GM06990 (cell line): ENCODE measurements at places on chromosomes 4 and X.

- DNase-seq: no peak
These were observed 7.8 kb downstream of the DOCK11 start for GRCh38 chrX:118503260-118504041.

GRCh38 chr4:179626687-179627086 lies 2184.4 kb upstream of the AGA start:
- DNase-seq: no peak

DNA sequence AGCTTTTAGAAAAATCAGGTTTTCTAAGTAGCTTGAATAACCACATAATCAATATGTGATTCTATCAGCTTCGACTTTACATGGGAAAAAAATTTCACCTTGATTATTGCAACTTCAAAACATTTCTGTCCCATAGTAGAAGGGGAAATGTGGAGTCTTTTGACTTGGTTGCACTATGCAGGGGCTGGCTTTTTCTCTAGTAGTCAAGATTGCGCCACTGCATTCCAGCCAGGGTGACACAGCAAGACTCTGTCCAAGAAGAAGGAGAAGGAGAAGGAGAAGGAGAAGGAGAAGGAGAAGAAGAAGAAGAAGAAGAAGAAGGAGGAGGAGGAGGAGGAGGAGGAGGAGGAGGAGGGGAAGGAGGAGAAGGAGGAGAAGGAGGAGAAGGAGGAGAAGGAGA lies 84.9 kb downstream of the MAML3 start:
- no peak for DNase-seq

GRCh38 chrX:26562156-26562555 lies 346.2 kb downstream of the MAGEB5 start:
- DNase-seq: no peak

GRCh38 chr4:45578874-45579273 lies 545.0 kb downstream of the GABRG1 start:
- DNase-seq: no peak

- no peak for DNase-seq
These were observed 985.6 kb upstream of the PCDH7 start for GRCh38 chr4:29734343-29735213.

- DNase-seq: no peak
These were observed 165.3 kb downstream of the PJA1 start for GRCh38 chrX:68999931-69000330.

- DNase-seq: no peak
These were observed 209.5 kb upstream of the PPP3CA start for GRCh38 chr4:101556842-101557241.

- no peak for DNase-seq
These were observed 94.7 kb upstream of the NUDT6 start for GRCh38 chr4:123017078-123017477.

DNA sequence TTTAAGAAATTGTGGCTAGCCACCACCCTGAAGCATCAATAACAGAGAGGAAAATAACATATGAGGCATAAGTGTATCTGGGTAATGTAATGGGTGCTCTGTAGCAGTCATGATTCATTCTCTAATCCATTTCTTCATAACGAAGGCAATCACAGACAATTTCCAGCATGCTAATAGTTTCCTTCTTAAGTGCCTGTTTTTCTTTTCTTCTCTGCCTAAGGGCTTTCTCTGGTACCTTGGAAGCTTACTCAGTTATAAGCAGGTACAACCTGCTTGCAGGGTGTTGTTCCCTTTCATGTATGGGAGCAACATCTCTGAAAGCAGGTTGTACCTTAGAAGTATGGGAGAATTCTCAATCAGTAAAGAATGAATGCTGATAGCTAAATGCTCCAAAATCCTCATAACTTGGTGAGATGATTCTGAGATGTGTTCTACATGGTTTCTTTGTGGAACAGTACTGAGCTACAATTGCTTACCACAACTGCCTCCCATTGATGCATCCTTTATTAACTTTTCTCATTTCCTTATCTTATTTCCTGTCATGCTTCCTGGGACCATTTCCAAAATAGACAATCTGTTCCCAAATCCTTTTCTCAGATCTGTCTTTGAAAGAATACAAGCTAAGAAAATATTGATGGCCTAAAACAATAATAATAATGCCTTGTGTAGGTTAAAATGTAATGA lies 247.6 kb downstream of the PAPSS1 start:
- no peak for DNase-seq

DNA sequence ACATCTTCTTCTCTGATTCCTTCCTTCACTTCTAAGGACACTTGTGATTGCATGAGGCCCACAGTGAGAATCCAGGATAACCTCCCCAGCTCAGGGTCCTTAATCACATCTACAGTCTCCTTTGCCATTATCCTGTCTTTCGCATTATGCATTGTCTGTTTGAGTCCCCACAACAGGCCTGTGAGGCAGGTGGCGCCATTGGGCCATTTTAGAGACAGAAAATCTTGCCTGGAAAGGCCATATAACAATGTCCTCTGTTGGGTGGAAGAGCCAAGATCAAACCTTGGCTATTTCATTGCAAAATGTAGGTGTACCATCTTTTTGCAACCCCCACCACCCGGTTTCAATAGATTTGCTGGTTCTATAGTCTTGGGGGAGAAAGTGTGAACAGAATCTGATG lies 11.8 kb upstream of the DCUN1D4 start:
- DNase-seq: no peak

DNA sequence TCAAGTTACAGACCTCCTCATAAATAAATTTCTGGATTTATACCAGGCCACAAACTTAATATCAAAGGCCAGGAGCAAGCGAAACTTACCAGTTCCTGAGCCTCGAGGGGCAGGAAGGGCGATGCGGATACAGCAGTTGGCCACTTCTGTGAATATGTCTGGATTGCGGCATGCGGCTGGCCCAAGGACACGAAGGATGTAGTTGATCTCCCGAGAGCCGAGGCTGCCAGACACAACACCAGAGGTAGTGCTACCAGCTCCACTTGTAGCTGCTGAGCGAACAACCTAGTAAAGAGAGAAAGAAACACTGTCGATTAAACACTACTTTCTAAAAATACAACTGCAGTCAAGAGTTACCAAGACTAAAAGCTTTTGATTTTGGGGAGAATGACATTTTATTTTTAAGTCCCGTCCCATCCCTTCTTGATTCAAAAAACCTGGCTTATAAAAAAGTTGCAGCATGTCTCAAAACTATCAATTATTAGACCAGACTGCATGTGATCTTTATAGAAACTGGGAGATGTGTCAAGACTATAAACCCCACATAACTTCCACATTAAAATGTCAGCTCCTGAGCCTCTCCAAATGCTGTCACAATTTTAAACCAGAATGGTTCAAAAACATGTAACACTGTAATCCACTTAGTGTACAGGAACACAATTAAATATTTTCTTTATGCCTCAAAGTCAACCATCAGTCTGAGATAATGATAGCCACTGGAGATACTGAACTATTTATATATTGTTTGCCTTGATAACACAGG lies 105.6 kb downstream of the HUWE1 start:
- DNase-seq: no peak

DNA sequence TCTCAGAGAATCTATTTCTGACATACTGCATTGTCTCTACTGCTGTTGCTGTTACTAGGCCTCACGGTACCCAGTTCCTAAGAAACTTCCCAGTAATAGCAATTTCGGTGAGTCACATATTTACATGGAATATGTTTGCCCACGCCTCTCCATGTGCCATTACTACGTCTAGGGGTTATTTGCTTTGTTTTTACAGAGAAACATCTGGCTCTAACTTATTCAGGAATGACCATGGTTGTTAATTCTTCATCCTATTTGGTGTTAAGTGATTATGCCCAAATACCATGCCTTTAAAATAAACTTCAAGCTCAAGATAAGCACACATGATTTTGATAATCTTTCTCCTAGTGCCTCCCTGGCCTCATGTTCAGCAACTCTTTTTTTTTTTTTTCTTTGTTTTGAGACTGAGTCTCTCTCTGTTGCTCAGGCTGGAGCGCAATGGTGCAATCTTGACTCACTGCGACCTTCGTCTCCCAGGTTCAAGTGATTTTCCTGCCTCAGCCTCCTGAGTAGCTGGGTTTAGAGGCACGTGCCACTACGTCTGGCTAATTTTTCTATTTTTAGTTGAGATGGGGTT lies 101.0 kb upstream of the HS3ST1 start:
- no peak for DNase-seq

- DNase-seq: no peak
These were observed 69.4 kb upstream of the MAGED1 start for GRCh38 chrX:51824061-51824460.

GRCh38 chr4:77505275-77505957 lies 100.2 kb upstream of the CXCL13 start:
- DNase-seq: no peak

DNA sequence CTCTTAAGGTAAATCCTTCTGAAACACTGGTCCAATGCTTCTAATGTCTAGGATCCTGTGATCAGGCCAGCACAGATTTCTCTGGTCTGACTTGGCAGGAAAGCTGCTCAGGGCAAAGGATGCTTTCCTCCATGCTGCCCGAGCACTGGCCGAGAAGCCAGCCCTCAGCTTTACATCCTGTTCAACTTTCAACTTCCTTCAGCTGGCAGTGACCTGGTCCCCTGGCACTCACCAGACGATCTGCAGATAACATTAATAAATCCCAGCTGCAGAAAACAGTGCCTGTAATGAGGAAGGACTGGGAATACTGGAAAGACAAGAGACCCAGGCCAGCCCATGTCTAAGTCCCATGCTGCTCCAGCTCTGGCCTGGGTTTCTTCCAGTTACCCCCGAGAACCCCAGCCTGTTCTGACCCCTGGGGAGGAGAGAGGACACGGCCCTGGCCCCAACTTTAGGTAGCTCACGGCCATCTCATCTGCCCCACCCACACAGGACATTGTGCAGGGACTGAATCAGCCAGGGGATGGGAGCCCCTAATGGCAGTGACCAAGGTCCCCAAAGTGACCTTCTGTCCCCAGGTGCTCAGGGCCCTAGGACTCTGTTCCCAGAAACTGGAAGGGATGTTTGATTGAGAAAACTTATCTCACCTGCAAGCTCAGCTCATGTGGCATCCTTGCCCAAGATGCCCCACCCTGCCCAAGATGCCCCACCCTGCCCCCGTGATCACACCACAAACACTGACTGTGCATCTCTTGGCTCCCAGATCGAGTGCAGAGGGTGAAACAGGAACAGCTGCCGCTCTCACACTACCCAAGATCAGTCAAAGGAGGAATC lies 28.0 kb downstream of the JAKMIP1 start:
- DNase-seq: no peak

DNA sequence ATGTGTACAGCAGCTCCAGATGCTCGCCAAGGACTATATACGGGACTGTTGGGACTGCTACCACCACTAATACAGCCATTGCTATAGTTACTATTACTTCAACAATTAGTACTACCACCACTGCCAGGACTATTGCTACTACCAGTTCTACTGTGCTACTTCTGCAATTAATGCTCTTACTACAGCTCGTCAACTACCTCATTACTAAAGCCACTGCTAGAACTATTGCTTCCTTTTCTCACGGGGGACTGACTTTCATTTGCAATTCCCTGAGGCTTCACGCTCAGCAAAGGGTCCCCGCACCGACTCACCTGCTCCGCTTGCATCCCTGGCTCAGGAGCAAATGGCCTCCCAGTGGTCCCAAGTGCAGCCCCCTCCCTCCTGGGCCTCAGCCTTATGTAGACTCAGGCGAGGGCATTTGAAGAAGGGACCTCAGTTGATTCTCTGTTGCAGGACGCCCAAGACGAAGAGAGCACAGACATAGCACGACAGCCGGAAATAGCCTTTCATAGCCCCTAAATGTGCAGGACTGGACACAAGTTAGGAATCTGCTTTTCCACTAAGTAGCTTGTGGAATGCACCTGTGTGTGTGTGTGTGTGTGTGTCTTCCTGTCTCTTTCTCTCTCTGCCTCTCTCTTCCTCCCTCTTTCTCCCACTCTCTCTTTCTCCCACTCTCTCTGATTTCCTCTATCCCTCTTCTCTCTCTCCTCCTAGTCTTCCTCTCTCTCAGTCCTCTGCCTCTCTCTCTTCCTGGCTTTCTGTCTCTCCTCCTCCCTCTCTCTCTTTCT lies 294.8 kb downstream of the ASMT start:
- DNase-seq: no peak

GRCh38 chr4:128384765-128385598 lies 97.4 kb upstream of the PGRMC2 start:
- no peak for DNase-seq

GRCh38 chrX:9204560-9204959 lies 170.6 kb upstream of the FAM9B start:
- DNase-seq: no peak

- no peak for DNase-seq
These were observed 96.0 kb downstream of the EFHC2 start for GRCh38 chrX:44247468-44247867.

DNA sequence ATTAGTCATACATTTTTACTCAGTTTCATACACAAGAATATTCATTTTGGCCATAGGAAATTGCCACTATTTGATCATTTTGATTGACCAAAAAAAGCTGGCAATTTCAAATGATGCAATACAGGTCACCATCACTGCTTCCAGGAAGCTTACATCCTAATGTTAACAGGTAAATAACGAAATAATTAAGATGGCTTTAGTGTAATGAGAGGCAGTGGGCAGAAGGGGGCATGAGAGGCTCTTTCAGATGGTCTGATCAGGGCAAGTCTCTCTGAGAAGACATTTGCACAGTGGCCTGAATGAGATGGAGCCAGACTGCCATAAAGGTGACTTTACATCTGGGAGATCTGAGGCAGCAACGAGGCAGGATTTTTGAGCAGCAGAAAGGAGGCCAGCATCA lies 170.7 kb downstream of the SLIT2 start:
- no peak for DNase-seq

DNA sequence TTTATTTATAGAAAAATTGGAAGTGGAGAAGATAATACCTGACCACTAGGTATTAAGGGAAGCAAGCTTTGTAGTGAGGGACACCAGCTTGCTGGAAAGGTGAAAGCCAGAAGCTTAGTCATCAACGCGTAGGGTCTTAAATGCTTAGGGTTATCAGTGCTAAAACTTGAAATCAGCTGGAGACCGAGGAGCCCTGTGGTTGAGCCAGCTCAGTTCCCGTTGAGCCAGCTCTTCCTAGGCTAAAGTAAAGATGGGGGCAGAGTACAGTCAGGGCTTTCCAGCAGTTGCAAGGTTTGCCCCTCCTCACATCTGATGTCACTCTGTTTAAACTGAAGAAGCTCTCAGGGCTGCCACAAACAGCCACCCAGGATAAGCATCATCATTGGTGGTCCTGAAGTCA lies 240.7 kb downstream of the DCLK2 start:
- DNase-seq: no peak

DNA sequence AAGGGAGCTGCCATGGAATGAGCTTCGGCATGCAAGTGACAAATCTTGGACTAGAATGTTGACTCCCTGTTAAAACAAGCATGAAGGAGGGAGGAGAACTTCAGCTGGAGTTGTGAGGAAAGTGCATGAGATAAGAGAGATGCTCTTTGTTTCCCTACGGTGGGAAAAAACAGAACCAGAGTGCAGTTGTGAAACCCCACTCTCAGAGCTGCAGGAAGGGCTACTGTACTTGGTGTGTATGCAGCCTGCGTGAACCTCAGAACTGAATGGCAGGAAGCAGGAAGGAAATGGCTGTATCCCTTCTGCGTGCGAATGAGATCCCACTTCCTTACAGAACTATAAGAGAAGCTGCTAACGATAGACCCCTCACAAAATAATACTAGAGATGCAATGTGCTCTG lies 57.2 kb downstream of the EGF start:
- DNase-seq: no peak
